ENCODE measurements at places on chromosomes 12 and 14.

DNA sequence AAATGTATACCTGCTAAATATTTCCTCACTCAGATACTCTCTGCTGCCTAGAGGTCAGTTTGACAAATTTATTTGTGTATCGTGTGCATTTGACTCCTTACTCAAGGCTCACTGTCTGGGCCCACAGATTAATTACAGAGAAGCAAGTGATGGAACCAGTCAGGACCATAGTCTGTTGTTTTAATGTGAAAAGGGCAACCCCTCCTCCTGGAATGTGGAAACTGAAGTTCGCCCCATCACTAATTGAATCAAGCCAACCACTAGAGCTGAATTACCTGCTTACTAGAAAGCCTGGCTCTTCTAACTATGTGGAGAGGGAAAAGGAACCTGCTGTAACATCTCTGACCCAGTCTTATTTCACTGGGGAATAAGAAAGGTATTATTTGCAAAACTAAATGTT lies 199.9 kb upstream of the KRR1 start:
- DNase-seq: no peak

DNA sequence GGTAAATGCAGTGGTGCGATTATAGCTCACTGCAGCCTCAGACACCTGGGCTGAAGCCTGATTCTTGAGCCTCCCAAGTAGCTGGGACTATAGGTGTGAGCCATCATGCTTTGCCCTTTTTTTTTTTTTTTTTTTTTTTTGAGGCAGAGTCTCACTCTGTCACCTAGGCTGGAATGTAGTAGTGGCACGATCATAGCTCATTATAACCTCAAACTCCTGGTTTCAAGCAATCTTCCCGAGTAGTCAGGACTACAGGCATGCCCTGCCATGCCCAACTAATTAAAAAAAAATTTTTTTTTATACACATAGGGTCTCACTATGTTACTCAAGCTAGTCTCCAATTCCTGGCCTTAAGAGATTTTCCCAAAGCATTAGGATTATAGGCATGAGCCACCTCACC lies 6.9 kb downstream of the ATP2A2 start:
- DNase-seq: no peak

GRCh38 chr14:70641548-70642302 lies at the start of gene TTC9:
TTC9 (plus strand) TSS chr14:70641916; CDS start chr14:70642130, 214 bp downstream.
- DNase-seq: peak; percentile 33

- DNase-seq: no peak
Measured at GRCh38 chr12:30045171-30045570, 261.4 kb upstream of the TMTC1 start.

- DNase-seq: no peak
Measured at GRCh38 chr12:48070033-48070432, 35.8 kb downstream of the SENP1 start.

GRCh38 chr14:105945896-105946295 lies 419.5 kb downstream of the TMEM121 start:
- DNase-seq: peak; percentile 56

GRCh38 chr12:57227315-57228115 lies 2.0 kb upstream of the SHMT2 start:
- DNase-seq: no peak

- no peak for DNase-seq
Measured at GRCh38 chr12:124406043-124406442, 111.2 kb downstream of the RFLNA start.

GRCh38 chr12:62256408-62257096 lies 3.7 kb upstream of the USP15 start:
- peak; percentile 78 for DNase-seq

DNA sequence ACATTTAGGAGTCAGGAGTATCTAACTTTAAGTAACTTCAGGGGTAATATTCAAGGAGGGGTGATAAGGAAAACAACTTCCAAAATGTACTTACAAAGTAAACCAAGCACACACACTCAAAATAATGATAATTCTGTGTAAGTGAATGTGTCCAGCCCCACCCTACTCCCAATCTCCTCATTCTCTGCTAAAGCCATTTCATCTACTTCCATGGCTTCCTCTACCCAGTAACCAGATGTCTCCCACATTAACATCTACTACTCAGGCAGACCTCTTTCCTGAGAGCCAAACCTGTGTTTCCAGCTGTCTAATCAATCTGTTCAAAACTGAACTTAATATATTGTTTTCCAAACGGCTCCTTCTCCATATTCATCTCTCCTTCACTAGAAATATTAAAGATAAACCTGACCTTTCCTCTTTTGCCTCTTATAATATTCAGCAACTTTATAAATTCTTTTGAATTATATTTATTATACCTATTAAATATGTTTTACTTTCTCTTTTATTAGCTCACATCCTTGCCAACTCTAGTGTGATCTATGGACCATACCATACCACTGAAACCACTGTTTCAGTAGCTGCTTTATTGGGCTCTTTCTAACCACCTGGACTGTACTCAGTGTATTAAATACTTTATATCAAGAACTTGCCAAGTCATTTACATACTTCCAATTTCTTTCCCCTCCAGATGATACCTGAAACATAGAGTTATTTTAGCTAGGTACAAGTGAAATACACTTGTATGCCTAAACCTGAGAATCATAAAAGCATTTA lies 170.7 kb downstream of the PPFIA2 start:
- DNase-seq: no peak

GRCh38 chr12:89486264-89486663 lies 38.3 kb downstream of the GALNT4 start:
- no peak for DNase-seq

GRCh38 chr14:69005432-69006148 lies 26.5 kb upstream of the ACTN1 start:
- peak; percentile 33 for DNase-seq

DNA sequence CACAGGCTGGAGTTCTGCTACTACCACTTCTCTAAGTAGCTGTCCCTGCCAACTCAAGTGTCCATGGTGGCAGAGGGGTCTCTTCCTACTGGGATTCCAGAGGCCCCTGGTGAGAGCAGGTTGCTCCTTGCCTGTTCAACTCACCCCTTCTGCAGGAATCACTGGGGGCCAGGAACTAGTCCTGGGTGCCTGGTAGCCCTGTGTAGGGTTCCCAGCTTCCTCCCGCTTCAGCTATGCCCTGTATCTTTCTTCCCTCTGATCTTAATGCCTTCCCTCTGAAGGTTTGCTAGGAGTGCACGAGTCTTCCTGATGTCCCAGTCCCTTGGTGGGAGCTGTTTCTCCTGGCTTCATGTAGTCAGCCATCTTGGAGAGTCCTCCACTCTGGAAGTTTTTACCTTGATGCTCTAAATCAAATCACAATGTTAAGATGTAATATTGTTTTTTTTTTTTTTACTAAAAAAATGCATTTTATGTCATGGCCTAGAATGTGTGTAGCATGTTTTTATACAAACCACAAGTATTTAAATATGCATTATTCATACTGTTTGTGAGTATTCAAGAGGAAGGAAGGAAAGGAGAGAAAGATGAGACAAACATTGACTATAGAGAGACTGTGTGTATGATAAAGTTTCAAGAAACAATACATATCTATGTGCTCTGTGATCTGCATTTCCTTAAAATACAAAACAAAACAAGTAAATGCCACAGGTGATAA lies 54.7 kb downstream of the FRS2 start:
- no peak for DNase-seq

DNA sequence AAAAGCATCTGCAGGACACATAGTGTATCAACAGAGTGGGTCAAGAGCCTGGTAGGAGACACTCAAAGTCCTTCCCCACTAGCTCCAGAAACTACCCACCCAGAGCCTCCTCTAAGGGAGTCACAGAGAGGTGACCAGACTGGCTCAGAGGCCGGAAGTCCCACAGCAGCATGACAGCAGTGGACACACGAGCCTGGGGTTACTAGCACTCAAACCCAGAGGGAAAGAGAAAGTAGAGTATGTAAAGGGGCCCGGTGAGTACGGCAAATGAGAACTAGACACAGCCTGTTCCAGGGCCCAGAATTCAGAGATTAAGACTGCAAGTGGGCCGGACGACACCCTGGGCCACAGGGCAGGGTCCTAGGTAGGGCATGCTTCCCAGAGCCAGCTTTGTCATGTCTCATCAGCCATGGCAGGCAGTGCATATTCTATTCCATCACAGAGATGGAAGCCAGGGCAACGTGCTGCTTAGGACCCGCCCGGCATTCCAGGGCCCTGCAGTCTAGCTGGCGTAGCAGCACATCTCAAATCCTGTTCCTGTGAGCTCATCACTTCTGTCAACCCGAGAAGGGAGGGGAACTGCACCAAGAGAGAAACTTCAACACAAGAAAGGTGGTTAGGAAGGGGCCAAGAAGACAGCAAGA lies 4.2 kb downstream of the IFFO1 start:
- DNase-seq: peak; percentile 16

DNA sequence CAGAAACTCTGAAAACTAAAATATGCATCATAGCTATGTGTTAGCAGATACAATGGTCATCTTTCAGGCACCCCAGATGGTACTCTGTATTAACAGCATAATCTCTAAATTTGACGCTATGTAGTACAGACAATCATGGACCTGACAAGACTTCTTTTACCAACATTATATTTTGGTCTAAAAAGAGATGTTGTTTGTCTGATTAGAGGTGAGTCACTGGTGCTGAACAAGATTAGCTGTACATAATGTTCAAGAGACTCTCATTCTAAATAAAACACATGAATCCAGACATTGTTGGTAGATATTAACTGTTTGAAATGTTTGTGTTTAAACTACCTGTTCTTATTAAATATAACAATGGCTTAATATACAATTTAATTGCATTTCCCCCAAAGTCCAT lies 146.4 kb upstream of the LMNTD1 start:
- no peak for DNase-seq

DNA sequence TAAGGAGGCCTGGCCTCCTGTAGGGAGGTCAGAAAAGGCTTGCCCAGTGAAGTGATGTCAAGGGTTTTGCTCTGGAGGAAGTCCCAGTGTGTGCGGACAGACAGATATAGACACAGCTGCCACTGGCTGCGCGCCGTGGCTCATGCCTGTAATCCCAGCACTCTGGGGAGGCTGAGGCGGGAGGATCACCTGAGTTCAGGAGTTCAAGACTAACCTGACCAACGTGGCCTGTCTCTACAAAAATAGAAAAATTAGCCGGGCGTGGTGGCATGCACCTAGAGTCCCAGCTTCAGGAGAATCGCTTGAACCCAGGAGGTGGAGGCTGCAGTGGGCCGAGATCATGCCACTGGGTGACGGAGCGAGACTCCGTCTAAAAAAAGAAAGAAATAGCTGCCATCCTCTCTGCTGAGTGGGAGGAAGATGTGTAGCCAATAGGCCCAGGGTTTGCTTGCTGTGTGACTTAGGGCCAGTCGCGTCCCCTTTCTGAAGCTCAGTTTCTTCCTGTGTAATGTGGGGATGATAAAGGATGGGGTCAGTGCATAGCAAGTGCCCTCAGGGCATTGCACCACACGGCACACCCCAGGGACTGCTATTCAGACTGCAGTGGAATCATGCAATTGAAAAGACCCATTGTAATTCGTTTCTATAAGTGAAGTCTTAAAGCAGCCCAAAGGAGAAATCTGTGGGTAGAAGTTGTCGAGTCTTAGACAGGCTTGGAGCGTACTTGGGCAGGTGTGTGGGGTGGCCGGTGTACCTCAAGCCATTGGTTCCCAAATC lies 18.7 kb upstream of the MLEC start:
- no peak for DNase-seq

DNA sequence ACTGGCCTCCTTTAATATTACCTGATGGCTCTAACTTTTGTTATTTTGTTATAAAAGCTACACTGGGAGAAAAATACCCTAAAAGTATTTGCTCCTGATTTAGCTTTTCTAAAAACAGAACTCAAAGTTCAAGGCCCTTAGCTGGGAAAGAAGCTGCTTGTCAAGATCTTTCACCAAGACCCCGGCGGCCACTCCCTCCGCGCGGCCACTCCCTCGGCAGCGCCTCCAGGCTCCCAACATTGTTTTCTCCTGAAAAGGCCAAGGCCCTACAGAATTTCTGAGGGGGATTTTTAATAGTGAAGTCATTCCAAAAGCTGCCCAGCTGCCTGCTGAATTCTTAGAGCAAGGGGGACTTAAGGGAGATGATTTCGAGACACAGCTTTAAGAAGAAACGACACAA lies 96.4 kb downstream of the NTN4 start:
- no peak for DNase-seq

DNA sequence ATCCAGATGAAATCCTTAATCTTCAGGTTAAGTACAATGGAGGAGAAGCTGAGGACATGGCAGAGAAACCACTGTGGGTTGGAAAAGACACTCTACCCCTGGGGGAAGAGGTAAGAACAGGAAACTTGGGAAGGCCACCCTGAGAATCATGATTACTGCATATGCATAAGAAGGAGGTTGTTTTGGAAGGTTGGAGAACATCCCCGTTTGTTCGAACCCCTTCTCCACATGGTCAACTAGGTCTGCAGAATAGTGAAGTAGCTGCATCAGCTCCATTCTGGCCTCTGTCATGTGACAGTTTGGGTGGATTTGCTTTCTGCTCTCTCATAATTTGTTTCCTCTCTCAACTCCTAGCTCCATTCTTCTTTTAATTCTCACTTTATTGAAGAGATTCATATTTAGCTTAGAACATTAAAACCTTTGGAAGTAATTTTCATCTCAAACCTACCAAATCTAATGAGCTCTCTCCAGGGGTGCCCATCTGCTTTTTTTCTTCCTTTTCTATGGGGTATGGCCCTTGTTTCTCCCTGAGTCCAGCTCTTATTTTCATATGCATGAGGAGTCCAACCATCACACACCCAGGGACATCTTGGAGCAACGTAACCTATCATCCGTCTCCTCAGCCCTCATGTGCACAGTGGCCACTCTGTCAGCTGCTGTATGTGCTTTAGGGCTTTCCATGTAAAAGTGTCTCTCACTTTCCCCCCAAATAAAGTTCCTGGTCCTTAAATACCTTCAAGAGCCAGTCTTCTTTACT lies 820.3 kb downstream of the TMEM121 start:
- no peak for DNase-seq

DNA sequence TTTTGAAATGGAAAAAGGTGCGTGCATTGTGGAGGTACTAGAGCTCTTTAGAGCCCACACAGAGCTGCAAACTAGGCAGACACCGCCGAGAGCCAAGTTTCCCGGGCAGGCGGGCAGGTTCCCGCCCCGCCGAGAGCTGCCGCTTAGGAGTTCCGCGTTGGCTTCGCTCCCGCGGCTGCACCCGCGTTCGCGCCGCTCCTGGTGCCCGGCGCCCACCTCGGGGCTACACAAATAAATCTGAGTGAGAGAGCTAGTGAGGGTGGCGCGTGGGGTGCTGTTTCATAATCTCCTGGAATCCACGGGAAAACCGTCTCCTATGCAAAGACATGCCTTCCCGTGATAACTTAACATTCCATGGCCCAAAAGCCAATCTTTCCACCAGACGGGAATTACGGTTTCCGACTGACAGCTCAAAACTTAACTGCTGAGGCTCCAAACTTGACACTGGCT lies 645 bp downstream of the KITLG start:
- DNase-seq: peak; percentile 62

DNA sequence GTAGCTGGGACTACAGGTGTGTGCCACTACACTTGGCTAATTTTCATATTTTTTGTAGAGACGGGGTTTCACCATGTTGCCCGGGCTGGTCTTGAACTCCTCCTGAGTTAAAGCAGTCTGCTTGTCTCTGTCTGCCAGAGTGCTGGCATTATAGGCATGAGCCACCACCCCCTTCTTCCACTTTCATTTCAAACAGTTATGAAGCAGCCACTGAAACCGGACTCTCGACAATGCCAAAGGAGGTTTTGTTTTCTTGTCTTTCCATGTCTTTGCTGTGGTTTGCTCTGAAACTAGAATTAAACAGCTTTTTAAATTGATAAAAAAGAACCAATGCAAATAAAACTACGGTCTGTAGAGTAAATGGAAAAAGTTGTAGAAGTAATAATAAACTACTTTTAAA lies 30.4 kb downstream of the RAP1B start:
- no peak for DNase-seq

GRCh38 chr12:119102714-119103113 lies 76.0 kb upstream of the HSPB8 start:
- DNase-seq: no peak

Data from suppressor macrophage (primary cell).